ENCODE measurements at places on chromosomes 1 and 21.
A peak's percentile ranks its signal among the peaks of the same experiment; 100 is the strongest.

DNA sequence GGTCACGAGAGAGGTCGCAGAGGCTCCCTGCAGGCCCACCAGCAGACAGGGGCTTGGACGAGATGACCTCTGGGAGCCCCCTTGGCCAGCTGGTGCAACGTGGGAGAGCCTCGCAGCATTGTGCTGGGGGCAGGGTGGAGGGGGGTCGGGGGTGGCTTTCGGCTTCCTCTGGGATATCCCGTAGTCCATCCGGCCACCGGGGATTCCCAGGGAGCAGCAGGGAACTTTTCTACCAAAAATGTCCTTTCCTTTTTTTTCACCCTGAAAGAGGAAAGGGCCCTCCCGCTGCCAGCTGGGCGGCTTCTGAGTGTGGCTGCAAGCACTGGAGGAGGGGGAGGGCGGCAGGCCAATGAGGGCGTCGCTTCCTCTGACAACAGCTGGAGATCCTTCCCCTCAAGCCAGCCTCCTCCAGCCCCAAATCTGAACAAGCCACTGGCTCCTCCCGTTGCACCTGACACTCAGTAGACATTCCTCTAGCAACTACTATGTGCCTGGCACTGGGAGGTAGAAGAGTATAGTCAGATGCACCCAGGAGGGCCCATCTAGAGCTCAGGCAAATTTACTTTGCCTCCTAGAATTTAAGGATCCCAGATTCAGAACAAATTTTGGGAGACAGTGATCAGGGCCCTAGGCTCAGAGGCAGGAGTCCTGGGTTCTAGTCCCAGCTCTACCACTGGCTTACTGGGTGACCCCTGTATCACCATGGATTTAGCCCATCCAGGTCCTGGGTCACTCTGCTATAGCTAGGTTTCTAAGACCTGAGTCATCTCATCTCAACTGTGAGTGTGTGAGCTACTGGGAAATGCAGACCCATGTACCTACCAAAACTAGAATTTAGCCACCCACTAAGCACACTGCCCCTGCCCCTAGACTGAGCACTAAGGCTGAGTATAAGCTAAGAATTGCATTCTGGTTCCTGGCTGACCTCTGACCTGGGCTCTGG is 2.7 kb downstream of the MOB3C start:
- DNase-seq: no peak

- no peak for DNase-seq
Observed at GRCh38 chr1:202952099-202952498, 6.0 kb downstream of the ADIPOR1 start.

DNA sequence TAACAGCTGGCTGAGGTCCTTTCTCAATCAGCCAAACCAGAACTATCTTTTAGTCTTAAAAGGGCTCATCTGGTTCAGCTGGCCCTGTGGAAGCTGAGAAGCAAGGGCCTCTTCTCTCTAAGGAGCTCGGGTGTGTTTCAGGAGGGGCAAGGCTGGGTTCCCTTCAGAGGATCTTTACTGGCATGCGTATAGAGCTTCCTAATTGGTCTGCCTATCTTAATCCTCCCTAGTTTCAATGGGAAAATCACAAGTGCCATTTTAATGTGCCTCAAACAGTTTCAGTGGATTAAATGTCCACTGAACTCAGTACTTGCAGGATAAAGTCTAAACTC is 81.5 kb upstream of the LBR start:
- no peak for DNase-seq

DNA sequence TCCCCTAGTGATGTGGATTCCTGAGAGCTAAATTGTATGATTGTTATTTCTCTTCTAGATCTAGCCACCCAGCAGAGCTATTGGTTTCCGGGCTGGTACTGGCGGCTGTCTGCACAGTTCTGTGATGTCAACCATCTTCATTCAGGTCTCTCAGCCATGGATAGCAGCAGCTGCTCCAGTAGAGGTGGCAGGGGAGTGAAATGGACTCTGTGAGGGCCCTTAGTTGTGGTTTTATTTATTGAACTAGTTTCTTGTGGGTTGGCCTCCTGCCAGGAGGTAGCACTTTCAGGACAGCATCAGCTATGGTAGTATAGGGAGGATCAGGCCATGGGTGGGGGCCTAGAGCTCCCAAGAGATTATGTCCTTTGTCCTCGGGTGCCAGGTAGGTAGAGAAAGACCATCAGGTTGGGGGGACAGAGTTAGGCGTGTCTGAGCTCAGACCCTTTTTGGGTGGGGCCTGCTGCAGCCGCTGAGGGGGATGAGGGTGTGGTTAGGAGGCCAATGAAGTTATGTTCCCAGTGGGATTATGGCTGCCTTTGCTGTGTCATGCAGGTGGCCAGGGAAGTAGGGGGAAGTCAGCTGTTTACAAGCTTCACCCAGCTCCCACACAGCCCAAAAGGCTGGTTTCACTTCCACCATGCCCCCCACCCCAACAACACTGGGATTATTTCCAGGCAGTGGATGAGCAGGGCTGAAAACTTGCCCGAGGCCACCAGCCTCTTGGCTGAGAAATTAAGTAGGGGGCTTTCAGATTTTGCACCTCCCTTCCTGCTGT is 55.1 kb upstream of the RGS4 start:
- DNase-seq: no peak

- DNase-seq: no peak
Observed at GRCh38 chr1:54998100-54998499, 633 bp upstream of the BSND start.

DNA sequence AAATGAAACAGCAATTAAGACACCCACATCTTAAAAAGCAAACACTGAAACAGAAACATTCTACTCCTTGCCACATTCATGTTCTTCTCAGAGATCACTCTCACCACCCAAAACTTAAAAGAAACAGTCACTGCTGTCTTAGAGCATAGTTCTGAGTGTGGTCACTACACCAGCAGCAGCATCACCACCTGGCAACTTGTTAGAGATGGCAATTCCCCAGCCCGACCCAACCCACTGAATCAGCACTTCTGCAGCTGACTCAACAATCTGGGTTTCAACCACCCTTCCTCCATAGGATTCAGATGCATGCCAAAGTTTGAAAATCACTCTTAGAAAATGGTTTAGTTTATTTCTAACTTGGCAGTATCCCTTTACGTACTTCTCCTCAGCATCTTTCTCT is 126.1 kb downstream of the CDC42BPA start:
- DNase-seq: peak; percentile 65

GRCh38 chr1:226078374-226078773 is 15.9 kb downstream of the H3-3A start:
- DNase-seq: no peak

GRCh38 chr1:186828611-186829454 is at the start of gene PLA2G4A:
PLA2G4A (plus strand) TSS chr1:186828949; CDS start chr1:186854355, 25,406 bp downstream.
- DNase-seq: peak; percentile 50

- peak; percentile 71 for DNase-seq
Observed at GRCh38 chr1:59146651-59147358, 150.1 kb upstream of the FGGY start.

DNA sequence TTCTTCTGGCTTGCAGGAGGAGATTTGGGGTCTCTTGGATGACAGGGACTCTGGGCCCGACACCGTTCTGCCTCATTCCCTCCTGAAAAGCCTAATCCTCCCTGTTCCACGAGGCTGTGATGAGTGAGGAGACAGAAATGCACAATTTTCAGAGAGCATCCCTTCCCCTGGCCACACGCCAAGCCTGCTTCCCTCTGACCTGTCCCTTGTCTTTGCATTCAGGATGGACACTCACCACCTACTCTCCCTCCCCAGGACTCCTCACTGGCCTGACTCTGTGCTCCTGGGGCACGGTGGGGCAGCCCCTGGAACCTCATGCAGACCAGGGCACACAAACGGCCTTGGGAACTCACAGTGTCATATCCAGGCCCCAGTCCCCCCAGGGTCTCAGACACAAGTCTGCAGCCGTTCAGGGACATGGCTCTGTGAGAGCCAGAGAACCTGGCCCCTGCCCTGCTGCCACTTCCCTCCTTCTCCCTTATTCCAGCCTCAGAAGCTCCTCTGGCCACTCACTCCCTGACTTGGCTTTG is 3.5 kb upstream of the PRAMEF12 start:
- no peak for DNase-seq

GRCh38 chr1:31637915-31638673 is 6.6 kb downstream of the PEF1 start:
- no peak for DNase-seq

DNA sequence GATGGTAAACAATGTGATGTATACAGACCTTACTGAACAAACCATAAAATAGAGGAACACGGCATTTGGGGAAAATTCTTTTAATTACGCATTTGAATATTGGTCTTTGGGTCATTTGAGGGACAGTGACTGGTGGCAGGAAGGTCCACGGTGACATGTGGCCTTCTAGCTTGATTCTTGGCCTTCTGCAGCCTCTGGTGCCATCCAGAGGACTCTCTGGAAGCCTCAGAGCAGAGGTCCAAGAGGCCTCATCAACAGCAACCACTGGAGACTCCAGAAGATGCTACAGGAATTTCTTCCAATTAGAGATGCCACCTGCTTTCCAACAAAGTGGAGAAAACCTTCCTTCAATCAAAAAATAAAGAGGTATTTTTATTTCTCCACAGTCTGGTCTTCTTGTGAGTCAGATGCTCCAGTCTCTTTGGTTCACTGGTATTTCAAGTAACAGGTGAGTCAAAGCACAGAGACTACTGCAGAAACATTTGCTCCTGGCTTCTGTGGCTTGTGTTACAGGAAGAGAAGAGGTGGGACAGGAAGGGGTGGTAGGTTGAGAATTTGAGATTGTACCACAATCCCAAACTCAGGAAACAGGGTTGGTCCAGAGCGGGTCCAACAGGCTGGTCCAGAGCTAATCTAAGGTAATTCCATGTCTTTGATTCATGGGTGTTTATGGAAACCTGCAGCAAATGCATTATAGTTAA is 2.7 kb upstream of the F5 start:
- no peak for DNase-seq

DNA sequence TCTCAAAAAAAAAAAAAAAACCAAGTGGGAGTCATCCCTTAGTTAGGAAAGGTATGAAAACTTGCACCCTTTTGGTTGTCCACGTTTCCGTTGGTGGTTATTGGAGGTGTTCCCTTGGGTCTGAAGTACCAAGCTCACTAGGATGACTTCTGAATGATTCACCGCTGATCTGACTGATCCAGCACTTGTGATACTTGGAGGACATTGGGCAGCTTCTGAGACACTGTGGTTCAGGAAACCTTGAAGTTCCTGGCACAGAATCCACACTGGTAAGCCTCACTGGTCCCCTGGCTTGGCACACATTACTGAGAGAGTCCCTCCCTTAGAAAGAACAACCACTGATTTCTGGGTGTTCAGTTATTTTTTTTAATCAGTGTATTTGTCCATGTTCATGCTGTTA is 91.9 kb downstream of the RYR2 start:
- no peak for DNase-seq

GRCh38 chr1:30508611-30509010 is 214.8 kb downstream of the MATN1 start:
- DNase-seq: no peak

DNA sequence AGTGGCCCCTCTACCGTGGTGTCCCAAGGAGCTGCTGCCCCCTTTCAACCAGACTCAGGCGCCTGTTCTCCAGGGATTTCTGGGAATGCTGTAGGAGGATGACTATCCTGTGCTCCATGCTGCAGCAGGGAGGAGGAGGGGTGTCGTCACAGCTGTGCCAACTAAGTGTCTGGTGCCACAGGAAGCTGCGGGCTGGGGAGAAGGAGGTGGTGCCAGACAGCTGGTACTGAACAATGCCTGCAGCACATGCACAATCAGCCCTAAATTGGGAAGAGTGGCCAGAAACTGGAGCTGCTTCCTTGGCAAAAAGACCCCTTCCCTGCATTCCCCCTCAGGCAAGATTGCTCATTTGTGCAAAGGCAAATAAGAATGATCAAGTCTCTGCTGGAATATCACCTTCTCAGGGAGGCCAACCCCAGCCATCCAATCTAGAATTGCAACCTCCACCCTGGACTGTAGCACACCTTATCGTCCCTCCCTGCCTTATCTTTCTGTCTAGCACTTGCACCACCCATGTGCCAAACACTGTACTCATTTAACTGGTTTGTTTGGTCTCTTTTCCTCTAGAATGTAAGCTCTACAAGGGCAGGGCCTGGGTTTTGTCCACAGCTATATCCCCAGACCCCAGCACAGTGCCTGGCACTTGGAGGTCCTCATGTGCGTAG is 33.3 kb downstream of the LAMB3 start:
- no peak for DNase-seq

GRCh38 chr1:222009105-222009730 is 267.3 kb upstream of the DUSP10 start:
- DNase-seq: no peak

DNA sequence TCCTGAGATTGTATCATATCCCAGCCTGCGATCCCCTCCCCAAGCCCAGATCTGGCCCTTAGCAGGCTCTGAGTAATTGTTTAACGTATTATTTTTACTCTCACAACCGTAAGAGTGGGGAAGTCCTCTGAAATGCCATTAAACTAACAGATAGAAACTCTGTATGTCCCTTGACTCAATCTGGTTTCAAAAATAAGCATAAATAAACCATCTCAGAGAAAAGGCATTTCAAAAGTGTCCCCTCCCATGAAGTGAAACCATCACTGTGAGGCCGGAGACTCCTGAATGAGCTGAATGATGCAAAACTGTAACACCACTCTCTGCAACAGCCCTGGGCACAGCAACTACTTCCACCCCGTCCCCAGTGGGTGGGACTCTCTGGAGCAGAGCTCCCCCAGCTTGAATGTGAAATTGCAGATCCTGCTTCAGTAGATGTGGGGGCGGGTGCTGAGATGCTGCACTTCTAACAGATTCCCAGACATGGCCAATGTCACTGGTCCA is 104.1 kb downstream of the SYF2 start:
- DNase-seq: no peak

DNA sequence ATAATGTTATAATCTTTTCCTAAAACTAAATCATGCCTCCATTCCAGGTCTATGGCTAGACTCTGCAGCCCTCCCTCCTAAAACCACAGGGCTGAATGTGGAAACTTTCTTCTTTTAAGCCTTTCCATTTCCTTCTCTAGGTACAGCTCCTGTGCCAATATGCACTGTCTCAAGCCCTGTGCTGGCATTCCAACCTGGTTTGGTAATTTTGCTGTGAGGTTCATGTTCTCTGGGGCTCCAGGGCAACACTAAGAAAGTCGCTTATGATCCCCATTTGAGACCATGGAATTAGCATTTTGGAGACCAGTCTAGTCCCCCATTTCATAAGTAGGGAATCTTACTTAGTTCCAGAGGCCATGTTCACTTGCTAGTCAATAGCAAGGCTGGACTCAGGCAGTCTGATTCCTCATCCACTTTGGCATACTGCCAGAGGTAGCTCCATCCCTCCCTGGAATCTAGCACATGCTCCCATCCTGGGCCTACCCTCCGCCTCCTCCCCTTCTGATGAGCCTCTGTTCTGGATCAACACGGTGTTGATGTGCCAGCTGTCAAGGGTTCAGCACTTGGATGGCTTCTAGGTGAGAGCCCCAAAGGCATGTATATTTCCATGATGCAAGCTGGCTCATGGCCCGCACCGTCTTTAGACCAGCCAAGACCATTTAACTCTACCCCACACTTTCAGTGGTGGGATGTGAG is 36.5 kb downstream of the ZMYND12 start:
- DNase-seq: no peak

- no peak for DNase-seq
Observed at GRCh38 chr1:84853741-84854721, 39.0 kb downstream of the LPAR3 start.

GRCh38 chr1:233406339-233406960 is 78.9 kb downstream of the MAP3K21 start:
- DNase-seq: no peak

- DNase-seq: no peak
Observed at GRCh38 chr21:26900980-26901379, 55.8 kb upstream of the ADAMTS1 start.

Data from smooth muscle cell of the brain vasculature (primary cell).